Hypothalamus (tissue), 51 donors: ENCODE measurements at places on chromosomes 6 and 20.

GRCh38 chr6:152091851-152092341 is 284.4 kb downstream of the ESR1 start:
- DNase-seq: no peak

DNA sequence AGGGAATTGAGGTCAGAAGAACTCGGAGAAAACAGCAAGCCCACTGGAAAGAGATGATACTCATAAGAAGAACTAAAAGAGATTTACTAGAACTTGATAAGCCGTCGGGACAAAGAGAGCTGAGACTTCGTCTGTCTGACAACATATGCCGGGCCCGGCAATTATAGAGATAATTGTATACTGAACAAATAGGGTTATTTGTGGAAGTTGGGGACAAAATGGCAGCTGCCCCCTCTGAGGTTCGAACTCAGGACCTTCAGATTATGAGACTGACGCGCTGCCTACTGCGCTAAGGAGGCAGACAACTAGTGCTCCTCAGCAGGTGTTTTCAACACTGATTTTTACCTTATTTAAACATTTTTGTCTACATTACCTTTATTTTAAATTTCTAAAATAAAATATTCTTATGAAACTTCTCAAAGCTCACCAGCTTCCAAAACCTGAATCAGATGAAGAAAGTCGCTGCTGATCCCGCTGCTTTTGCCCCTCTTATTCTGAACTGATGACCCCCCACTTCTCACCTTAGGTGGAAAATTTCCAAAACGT is 29.3 kb upstream of the TRIM27 start:
- no peak for DNase-seq

DNA sequence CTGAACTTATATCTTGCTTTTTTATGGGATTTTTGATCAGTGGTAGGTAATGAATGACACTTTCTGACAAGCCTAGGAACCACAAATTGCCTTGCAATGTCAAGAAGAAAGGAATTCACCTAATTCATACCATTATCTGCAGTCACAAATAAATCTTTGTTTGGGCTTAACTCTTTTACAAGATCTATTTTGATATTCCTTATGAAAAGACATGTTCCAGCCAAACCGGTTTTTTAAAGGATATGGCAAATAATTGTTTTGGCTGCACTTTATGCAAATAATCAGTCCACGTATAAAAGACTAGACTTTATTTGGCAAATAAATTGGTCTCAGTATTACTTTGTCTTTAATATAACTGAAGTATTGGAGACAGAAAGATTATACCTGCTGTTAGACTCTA is 771.7 kb upstream of the ADGRB3 start:
- no peak for DNase-seq

DNA sequence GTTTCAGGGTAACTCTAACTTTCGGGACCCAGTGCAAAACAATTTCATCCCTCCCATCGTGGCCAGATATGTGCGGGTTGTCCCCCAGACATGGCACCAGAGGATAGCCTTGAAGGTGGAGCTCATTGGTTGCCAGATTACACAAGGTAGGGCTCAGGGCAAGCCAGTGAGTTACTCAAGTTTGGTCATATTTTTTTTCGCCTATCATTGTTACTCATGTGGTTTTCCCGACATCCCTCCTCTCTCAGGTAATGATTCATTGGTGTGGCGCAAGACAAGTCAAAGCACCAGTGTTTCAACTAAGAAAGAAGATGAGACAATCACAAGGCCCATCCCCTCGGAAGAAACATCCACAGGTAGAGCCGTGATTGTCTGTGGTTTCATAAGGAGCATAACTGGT is 58.2 kb downstream of the DCBLD1 start:
- no peak for DNase-seq

DNA sequence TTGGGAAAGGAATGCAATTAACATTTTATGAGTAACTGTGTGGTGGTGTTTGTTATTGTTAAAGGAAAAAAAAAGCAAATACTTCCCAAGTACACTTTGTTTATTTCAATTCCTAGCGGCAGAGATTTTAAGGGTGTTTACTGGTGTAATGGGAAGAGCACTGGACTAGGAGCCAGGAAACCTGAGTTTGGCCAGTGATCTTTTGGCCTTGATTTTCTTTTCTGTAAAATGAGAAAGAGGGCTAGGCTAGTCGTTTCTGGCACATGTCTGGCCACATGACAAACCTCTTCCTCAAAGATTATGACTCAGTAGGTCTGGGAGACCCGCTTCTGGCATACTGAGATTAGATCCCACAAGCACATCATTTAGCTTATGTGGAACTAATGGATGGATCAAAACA is 428.1 kb upstream of the NOX3 start:
- DNase-seq: no peak

DNA sequence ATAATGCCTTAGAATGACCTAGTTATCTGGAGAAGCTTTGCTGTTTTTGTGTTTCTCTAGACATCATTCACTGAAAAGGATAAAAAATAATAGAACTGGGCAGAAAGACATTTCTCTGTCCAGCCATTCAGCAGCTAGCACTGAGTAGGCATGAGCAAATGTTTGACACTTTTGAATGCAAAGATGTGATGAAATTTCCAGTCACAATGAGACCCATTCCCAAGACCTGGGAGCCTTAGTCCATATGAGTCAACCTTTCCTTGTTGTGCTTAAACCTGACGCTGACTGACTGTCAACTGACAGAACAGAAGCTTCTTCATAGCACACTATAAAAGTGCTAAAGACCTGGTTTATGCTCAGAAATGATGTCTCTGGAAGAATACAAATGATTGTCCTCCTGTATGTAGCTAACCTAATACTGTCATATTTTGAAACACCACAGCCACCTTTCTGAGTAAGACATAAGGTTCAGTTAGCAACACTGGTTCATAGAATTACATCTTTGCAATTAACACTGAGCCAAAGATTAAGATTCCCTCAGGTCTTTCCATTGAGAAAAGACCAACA is 17.1 kb downstream of the RALGAPA2 start:
- no peak for DNase-seq

GRCh38 chr6:163964789-163965188 is 550.3 kb downstream of the QKI start:
- DNase-seq: no peak

GRCh38 chr6:121305957-121306607 is 28.2 kb downstream of the TBC1D32 start:
- DNase-seq: no peak

DNA sequence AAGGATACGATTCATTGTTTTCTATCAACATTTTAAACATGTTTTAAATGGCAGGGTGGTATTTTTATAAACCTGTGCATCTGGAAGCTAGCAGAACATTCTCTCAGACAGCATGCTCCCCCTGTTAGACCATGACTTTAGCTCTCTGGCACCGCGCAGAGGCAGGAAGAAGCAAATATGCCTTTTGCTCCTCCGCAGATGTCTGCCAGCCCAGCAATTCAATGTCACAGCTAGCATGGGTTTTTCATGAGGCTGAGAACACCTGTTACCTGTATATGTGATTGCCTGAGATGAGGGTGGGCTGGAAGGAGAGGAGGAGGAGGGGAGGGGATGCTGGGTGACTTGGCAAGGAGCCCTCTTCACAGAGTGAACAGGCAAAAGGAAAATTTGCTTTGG is 6.7 kb downstream of the MTCH1 start:
- no peak for DNase-seq

- no peak for DNase-seq
These were observed 22.3 kb upstream of the SAYSD1 start for GRCh38 chr6:39137245-39137644.

DNA sequence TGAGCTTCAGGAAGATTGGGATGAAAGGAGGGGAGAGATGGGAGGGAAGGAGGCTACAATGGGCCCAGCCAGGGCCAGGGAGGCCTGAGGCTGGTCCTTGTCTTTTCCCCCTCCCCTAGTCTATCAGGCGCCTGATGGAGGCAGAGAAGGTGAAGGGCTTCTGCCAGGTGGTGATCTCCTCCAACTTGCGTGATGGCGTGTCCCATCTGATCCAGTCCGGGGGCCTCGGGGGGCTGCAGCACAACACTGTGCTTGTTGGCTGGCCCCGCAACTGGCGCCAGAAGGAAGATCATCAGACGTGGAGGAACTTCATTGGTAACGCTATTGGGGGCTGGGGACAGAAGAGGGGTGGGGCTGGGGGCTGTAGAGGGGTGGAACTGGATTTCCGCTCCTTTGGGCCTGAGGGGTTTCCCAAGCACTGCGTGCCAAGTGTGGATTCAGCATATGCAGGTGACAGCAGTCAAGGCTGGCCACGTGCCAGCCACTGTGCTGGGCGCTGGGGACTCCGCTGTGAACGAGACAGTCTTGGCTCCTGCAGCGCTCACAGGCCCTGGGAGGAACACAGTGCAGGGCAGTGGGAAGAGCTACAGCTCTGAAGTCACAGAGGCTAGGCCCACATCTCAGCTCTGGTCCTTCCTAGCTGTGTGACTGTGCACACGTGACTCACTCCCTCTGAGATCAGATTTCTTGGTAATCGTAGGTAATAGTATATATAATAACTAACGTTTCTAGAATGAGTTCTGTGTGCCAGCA is 22.7 kb downstream of the SLC12A5 start:
- no peak for DNase-seq

GRCh38 chr20:561437-562231 is 18.0 kb upstream of the CSNK2A1 start:
- DNase-seq: peak; percentile 25

GRCh38 chr6:1324936-1325335 is 13.0 kb downstream of the FOXQ1 start:
- no peak for DNase-seq

DNA sequence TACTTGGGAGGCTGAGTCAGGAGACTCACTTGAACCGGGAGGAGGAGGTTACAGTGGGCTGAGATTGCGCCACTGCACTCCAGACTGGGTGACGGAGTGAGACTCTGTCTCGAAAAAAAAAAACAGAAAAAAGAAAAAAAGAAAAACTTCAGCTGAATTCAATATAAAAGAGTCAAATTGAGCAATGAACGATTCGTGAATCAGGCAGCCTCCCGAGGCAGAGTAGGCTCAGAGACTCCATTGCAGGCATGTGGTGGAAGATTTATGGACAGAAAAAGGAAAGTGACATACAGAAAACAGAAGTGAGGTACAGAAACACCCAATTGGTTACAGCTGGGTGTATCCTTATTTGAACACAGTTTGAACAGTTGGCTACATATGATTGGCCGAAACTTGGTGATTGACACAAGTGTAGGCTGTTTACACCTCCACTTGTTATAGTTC is 56.3 kb downstream of the HLA-DPB1 start:
- no peak for DNase-seq

DNA sequence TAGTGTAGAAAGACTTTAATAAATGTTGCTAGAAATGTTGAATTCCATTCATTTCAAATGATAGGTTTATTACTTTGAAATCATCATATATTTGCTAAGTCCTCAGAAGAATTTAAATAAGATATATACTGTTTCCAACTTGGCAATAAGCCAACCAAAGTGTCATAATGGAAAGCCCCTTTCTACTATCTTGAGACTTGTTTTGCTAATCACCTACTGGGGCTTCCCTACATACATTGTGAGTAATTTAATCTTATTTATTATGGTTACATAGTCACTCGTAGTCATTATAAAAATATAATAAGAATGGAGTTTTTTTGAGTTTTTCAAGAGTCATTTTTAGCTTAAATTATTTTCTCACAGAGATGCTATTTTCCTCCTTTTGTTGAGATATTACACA is 20.7 kb downstream of the COL19A1 start:
- DNase-seq: no peak

GRCh38 chr6:1611572-1612298 is 2.0 kb downstream of the FOXC1 start:
- no peak for DNase-seq

DNA sequence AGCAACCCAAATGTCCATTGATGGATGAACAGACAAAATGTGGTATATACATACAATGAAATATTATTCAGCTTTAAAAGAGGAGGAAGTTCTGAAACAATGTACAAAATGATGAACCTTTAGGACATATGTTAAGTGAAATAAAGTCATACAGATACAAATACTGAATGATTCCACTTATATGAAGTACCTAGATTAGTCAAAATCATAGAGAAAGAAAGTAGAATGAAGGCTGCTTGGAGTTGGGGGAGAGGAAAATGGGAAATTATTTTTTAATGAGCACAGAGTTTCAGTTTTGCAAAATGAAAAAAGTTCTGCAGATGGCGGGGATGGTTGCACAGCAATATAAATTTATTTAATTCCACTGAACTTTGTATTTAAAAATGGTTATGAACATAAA is 12.4 kb downstream of the COL19A1 start:
- no peak for DNase-seq

DNA sequence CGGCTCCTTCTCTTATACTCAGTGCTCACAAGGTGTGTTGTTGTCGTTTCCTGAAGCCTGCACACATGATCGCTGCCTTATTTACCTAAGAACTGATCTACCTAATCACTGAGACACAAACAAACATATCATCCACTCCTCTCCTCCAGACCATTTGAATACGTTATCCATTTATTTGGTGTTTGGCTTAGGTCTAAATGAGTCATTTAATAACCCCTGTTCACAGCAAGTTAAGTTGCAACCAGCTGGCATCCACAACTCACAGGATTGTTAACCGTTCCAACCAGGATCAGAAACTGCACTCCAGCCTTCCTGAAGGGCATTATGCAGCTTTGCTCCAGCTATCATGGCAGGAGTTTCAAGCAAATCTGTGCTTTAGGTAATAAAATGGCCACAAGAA is 511.1 kb upstream of the MAP3K7 start:
- no peak for DNase-seq

DNA sequence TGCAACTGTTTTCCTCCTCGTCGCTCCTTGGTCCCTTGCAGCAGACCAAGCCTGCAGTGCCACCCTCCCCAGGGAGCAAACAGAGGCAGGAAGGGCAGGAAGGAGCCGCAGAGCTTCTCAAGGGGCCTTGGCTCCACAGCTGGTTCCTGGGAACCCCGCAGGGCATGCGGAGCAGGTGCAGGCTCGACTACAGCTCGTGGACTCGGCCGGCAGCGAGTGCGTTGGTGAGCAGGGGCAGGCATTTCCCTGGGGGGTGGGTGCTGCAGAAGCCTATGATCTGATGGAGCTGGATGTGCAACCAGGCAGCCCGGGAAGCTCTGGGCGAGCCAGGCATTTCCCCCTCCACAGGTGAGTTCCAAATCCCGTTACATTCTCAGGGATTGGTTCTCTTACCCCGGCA is 37.1 kb downstream of the FRMD1 start:
- no peak for DNase-seq

DNA sequence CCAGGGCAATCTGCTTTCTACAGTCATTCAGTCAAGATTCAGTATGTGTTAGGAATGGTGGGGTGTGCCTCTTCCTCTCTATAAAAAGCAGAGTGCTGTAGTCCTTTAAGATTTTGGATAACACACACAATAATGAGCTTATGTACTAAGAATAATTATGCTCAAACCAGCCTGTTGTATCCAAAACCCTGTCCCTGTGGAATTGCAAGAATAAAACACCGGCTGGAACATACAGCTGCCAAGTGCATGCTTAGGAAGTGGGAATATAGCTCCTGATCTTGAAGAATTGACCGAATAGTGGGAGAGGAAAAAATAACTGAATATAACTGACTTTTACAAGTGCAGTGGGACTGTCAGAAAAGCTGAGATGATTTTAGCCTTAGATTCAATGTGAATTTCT is 979 bp upstream of the MOCS1 start:
- no peak for DNase-seq

DNA sequence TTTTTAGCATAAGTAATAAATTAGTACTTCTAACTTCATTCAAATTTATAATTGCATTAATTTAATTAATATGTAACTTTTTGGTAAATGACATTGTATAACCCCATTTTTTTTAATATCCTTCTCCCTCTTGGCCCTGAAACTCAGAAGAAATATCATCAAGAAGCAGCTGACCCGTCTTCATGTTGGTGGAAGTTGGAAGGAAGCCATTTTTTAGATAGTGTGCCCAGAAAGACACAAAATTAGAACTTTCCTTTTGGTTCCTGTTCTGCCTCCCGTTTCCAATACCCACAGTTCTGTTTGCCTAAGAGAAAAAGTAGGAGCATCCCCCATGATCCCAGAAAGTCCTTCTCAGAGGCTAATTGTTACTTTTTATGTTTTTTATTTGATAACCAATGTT is 65.5 kb downstream of the PLCB4 start:
- no peak for DNase-seq
